Hematopoietic multipotent progenitor cell (in vitro differentiated cells): ENCODE measurements at places on chromosomes 6 and 20. TPM values are rescaled to one million over a fixed set of nuclear protein-coding genes. Genes with fewer than 3 reads are reported as not detected.

Gene RFX6
- total RNA-seq, result not detected

Gene LSM14B
- 35.3 TPM for total RNA-seq

Gene SYCP2
- 0.27 TPM for total RNA-seq

- DNase-seq, result no peak
Observed at GRCh38 chr6:69624944-69625343, 171.9 kb downstream of the LMBRD1 start.

DNA sequence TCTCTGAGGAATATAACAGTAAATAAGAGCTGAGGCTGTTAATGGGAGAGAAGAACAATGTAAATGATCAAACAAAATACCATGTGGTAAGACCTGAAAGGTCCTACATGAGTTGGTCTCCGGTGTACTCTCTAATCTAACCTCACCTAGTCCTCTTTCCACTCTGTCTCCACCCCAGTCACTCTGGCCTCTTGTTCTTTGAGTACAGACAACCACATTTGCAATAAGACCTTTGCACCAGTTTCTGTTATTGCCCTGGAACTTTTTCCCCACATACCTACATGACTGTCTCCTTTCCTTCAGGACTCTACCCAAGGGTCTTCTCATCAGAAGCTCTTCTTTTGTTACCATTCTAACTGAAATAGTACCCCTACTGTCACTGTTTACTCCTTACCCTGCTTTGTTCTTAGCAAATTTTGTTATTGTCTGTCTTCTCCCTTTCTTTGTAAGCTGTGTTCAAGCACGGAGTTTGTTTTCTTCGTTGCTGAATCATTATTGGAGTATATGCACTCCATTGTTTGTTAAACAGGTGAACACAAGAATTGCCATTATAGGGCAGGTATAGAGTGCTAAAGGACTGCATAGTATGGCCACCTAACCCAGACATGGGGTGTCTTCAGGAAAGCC lies 37.3 kb downstream of the MAPK14 start:
- no peak for DNase-seq

GRCh38 chr6:21157186-21157929 lies 436.2 kb upstream of the SOX4 start:
- no peak for DNase-seq

DNA sequence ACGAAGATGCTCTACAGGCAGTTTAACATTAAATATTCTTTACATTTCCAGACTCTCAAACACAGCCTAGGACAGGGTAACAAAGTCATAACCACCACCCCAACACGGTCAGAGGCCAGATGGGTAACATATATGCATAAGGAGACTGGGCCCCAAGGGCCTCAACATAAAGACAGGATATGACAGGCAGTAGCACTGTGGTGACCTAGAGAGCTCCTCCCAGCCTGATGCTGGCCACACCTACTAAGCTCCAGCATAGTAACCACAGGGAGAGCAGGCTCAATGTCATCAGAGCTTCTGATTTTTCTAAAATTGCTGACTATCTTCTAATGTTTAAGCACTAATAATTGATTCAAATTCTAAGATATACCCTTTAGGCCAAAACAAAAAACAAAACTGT lies 21.7 kb downstream of the SMLR1 start:
- no peak for DNase-seq

GRCh38 chr6:34515473-34516387 lies 40.4 kb downstream of the SPDEF start:
- DNase-seq, result no peak

- DNase-seq, result peak; percentile 63
Observed at GRCh38 chr6:170152989-170153388, 137.9 kb downstream of the DLL1 start.

- no peak for DNase-seq
Observed at GRCh38 chr20:47696856-47697255, 88.4 kb downstream of the SULF2 start.

- no peak for DNase-seq
Observed at GRCh38 chr6:112337209-112337638, 9.9 kb upstream of the RFPL4B start.

DNA sequence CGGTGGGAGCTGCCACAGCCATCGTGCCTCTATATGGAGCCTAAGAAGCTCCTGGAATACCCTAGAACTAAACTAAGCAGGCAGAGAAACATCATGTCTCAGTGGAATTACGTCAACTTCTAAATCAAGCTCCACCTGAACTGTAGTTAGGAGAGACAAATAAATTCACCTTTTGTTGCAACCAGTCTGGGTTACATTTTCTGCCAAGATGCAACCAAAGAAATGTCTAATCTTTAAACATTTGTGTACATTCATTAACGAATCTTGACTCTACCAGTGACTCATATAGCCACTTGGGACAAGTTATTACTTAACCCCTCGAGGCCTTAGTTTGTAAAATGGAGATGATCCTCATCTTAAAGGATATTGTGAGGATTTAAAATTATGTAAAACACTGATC lies 8.9 kb downstream of the PTPRK start:
- DNase-seq, result no peak
